Thymus (tissue), 14 donors: ENCODE measurements at places on chromosomes 1 and 21. TPM values are rescaled to one million over a fixed set of nuclear protein-coding genes. Genes with fewer than 3 reads are reported as not detected.

Gene HUNK
- 1.1 TPM for total RNA-seq

Gene RNF11
- total RNA-seq: 45.2 TPM

Gene ITLN2
- 0.38 TPM for total RNA-seq

Gene SLC9C2
- 0.09 TPM for total RNA-seq

Gene KDM5B
- total RNA-seq: 37.6 TPM

Gene RHOU
- total RNA-seq: 8.8 TPM

Gene PPIAL4G
- 0.05 TPM for total RNA-seq

Gene TESK2
- 3.9 TPM for total RNA-seq

Gene GBP1
- 44.1 TPM for total RNA-seq
